ENCODE measurements at places on chromosomes 11 and 22. TPM values are rescaled to one million over a fixed set of nuclear protein-coding genes. Genes with fewer than 3 reads are reported as not detected.

- peak; percentile 94 for DNase-seq
Observed at GRCh38 chr22:29306835-29307595, 565 bp downstream of the GAS2L1 start.

Gene SLC25A1
- total RNA-seq, result 47.8 TPM

DNA sequence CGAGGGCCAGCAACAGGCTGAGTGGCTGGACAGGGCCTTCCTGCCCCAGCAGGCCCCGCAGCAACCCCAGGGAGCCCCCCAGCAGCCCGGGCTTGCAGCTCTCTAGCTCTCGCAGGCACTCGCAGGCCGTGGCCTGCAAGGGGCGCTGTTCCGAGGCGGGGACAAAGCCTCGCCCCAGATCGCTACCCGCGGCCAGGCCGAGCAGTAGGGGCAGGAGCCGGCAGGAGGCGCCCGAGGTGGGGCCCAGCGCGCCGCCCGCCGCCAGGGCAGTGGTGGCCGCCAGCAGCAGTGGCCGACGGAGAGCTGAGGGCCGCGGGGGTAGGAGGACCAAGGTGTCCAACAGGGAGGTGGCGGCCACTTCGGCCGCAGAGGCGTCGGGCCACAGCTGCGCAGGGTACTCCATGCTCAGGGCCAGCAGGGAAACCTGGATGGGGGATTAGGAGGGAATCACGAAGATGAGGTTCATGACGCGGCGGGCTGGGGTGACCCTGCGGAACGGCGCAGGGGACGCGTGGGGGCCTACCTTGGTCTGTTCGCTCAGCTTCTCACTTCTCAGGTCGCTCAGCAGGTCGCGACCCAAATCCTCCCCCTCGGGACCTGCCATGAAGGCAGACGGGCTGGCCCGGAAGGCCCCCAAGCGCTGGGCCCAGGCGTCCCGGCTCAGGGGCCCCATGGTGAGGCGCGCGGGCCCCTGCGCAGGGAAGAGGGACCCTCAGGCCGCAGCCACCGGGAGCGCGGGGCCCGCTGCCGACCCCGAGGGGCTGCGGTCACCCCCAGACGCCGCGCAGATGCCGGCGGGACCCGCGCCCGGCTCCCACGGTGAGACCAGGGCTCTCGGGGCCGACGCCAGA is 632 bp downstream of the AP5B1 start:
- DNase-seq, result peak; percentile 95

DNA sequence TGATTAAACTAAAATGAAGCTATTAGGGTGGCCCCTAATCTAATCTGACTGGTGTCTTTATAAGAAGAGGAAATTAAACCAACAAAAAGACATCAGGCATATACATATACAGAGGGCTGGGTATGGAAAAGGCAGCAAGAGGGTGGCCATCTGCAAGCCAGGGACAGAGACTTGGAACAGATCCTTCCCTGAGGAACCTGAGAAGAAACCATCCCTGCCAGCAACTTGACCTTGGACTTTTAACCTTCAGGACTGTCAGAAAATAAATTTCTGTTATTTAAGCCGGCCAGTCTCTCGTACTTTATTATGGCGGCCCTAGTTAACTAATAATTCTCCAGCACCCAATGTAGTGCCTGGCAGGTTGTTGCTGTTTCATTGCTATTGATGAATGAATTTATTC is 361.5 kb upstream of the PDGFD start:
- no peak for DNase-seq

Measured in posterior vena cava (tissue), 2 donors.